ENCODE measurements at places on chromosomes 3 and 15.

DNA sequence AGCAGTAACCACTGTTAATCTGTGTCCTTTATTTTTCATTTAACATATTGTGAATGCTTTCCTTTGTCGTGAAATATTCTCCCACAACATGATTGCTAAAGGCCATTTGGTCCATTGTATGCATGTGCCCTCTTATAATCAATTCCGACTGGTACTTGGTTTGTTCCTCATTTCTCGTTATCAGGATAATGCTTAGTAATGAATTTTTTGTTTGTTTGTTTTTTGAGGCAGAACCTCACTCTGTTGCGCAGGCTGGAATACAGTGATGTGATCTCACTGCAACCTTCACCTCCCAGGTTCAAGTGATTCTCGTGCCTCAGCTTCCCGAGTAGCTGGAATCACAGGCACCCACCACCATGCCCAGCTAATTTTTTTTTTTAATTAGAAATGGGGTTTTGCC, 22.0 kb downstream of the SPATA12 start:
- ATAC-seq, result no peak

- ATAC-seq, result peak; percentile 64
Observed at GRCh38 chr3:194561306-194561974, 71.8 kb downstream of the TMEM44 start.

GRCh38 chr3:59862686-59863085, 812.9 kb upstream of the CFAP20DC start:
- ATAC-seq, result no peak

DNA sequence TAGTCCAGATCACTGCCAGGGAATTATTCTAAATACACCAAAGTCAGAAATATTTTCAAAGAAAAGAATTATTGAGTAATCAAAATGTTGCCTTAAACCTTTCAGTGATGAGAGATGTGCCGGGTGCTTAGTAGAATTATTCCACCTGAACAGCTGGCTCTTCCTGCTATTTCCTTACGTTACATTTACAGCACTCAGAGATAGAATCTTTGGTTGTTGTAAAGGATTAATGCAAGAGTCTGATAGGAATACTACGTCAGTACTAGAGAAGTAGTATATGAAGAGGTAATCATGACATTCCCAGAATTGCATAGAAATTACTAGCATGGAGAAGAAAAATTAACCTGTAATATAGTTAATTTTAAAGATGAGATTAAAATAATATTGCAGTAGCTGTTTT, 50.9 kb upstream of the ZDHHC23 start:
- no peak for ATAC-seq

- ATAC-seq, result no peak
Observed at GRCh38 chr15:89368566-89369223, 34.1 kb upstream of the POLG start.

DNA sequence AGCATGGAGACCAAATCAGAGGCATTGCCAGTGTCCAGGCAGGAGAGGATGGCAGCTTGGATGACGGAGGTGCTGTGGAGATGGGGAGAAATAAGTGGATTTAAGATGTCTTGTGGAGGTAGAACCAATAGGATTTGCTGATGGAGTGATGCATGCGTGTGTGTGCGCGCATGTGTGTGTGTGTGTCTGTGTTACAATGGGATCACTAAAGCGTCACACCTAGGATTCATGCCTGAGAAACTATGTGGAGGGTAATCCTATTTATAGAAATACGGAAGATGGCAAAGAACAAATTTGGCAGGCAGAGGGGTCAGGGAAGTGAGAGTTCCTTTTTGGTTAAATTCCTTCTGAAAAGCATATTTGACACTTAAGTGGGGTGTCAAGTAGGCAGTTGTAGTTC, 64.8 kb upstream of the ARL8B start:
- no peak for ATAC-seq

DNA sequence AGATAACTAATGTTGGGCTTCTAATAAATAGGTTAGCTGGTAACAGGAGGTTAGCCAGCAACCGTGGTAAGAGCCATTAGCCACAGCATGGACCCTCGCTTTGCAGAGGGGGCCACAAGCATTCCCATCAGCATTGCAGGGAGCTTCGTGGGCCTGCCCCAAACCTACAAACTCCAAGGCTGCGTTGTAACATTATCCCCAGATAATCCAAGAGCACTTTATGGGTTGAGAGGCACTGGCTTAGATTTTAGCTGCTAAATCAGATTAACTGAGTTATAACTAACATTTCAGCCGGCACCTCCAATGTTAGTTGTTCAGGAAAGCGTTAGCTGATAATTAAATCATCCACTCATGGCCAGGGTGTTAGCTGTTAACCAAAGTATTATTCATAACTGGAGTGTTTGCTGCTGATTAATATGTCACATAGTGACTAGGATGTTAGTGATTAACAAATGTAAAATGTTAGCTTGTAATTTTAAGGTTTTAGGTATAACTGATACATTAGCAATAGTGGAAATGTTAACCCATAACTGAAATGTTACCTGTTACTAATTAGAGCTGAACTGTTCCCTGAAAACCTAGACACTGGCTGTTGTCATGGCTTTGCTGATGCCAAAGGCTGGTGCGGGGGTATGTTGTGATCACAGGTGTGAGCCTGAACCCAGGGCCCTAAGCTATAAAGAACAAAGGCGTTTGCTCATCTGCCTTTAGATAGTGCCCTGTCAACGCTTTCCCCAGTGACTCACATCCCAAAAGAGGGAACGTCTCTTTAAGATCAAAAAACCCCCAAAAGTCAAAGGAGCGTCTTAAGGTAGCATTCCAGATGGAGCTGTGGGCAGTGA, 56.2 kb downstream of the SLC6A6 start:
- ATAC-seq, result peak; percentile 74

- ATAC-seq, result no peak
Observed at GRCh38 chr3:122890720-122891220, 95.9 kb downstream of the SLC49A4 start.

DNA sequence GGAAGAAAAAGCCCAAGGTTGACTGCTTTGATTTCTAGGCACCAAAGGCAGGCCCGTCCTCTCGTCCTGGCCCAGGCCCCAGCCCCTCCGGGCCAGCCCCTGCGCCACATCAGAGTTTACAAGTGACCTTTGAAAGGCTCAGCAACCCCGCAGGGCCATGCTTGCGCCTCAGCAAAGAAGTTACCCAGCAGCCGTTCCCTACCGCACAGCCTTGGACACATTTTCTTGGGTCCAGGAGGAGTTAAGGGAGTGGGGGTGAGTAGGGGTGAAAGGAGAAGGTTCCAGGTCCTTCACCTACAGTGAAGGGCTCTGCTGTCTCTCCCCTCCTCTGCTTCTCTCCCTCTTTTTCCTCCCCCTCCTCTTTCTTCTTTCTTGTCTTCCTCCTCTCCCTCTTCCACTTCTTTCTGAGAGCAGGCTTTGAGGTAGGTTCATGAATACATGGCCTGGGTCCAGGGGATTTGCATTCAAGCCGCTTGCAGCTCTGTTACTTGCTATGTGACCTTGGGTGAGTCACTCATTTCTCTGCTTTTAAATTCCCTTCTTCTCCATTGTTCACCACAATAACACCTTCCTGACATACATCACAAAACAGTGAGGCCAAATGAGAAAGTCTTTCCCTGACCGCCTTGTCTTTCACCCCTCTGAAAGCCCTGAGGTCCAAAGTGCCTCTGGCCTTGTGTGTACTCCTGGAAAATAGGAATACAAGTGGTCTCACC, 223.3 kb upstream of the TPRG1 start:
- no peak for ATAC-seq

DNA sequence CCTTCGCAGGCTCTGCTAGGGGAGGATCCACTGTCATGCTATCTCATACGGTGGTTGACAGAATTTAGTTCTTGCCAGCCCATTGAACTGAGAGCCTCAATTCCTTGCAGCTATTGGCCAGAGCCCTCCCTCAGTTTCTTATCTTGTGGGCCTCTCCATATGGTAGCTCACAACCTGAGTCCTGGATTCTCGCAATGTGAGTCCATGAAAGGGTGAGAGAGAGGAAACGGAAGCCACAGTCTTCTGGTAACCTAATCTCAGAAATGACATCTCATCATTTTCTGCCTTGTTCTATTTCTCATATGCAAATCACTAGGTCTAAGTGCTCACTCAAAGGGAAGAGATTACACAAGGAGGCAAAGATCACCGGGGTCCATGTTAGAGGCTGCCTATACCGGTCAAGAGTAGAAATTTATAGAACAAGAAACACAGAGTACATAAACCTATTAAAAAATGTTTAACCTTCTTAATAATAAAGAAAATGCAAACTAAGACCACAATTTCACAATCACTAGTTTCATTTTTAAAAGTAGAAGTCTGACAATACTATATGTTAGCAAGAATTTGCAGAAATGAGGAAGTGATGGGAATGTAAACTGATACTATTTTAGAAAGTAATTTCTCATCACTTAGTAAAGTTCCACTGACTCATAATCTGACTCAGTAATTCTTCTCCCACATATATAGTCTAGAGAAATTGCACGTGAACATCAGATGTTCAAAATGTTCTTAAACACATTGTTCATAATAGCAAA, 378.4 kb upstream of the AGTR1 start:
- ATAC-seq, result peak; percentile 82

- ATAC-seq, result no peak
Observed at GRCh38 chr3:72050048-72050632, 265.2 kb upstream of the PROK2 start.

- no peak for ATAC-seq
Observed at GRCh38 chr3:29332195-29332637, 51.3 kb downstream of the RBMS3 start.

DNA sequence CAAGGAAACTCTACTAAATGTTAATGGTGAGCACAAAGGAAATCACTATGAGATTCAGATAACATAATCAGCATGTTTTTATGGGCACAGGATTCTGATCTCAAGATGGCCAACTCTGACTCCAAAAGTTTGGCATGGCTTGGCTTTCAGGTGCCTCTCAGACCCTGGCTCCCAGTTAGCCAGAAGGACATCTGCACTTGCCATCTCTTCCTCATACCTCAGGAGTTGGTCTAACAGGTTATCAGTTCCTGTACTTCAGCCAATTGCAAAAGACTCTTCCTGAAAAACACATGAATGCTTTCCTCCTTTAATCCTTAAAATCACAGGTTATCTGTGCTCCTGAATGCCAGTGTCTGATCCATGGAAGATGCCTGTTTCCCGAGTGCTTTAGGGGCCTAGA, 25.0 kb downstream of the TMPRSS7 start:
- no peak for ATAC-seq

GRCh38 chr3:194685065-194685717, 492 bp upstream of the FAM43A start:
- ATAC-seq, result peak; percentile 15

DNA sequence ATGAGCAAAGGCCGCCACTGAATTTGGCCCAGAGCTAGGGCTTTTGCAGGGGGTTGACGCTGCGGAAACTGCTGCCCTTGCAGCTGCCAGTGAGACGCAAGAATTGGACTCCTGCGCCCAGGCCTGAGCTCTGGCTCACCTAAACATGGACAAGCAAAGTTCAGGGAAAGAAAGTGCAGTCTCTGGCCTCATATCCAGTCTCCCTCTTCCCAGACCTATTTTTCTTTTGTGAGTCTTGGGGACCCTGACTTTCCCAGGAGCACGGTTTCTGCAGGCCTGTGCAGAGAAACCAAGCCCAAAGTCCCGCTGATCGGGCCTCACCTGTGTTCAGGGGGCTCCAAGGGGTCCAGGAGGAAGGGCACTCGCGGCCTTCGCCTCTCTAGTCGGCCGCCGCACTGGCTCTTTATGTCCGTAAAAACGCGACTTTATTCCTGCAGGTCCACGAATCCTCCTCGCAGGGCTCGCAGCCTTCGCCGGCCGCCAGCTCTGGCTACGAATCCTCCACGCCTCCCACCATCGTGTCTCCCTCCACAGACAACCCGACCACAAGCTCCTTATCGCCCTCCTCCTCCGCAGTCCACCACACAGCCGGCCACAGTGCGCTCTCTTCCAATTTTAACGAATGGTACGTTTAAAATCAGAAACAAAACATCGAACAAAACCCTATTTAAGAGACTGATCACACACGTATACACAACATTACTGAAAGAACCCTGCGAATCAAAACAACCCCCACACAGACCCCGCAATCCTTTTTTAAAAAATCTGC, 3.9 kb downstream of the ZIC1 start:
- ATAC-seq, result no peak

DNA sequence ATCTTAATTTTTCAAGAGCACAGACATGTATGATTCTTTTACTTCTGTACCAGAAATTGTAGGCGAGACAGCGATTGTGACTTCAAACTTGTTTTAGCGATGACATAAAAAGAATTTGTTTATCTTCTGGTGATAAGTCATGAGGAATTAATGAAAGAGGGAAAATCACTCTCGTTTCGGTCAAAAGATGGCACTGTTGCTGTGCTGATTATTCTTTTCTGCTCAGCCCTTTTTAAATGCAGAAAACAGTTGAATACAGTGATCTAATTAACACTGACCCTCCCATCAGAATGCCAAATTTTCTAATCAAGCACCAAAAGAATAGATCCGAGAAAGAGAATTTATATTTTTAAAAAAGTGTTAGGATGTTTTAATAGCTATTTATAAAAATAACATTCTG, 52.6 kb downstream of the NSUN3 start:
- no peak for ATAC-seq

GRCh38 chr3:122215592-122216298, 32.3 kb downstream of the CASR start:
- ATAC-seq, result no peak

DNA sequence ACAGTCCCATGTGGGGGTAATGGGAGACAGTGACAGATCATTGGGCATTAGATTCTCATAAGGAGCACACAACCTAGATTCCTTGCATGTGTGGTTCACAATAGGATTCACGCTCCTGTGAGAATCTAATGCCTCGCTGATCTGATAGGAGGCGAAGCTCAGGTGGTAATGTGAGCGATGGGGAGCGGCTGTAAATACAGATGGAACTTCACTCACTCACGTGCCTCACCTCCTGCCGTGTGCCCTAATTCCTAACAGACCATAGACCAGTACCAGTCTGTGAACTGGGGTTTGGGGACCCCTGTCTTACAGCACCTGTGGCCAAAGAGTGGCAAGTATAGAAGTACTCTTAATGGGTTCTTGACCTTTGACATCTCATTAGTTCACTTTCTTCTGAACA, 554.7 kb downstream of the FOXP1 start:
- no peak for ATAC-seq

DNA sequence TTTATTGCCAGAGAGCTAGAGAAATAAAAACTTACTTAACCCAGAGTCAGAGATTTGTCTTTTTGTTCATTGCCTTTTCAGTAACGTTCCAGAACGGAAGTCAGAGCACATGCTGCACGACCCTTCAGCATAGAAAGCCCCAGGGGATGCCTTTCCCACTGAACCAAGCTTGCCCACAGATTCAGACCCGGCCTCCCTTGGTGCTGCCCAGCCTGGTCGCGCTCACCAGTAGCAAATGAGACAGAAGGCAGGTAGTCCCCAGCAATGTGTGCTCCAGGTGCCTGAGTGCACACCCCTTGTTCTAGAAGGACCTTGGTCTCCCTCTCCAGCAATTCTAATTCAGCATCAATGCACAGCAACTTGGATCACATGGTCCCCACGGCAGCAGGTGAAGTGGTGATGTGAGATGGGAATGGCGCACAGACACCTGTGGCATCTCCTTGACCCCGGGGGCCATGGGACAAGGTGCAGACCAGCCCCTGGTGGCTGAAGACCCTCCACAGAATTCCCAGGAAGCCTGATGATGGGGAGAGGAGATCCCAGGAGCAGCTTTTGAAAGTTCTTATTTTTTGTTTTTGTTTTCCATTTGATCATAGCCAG, 91.8 kb upstream of the IQSEC1 start:
- no peak for ATAC-seq

GRCh38 chr3:182618981-182619591, 174.2 kb upstream of the ATP11B start:
- ATAC-seq, result no peak

GRCh38 chr15:34993412-34993811, 5.3 kb upstream of the ZNF770 start:
- peak; percentile 61 for ATAC-seq

- no peak for ATAC-seq
Observed at GRCh38 chr3:82957696-82958095, 1196.3 kb upstream of the GBE1 start.

GRCh38 chr15:94700211-94700610, 468.9 kb downstream of the MCTP2 start:
- ATAC-seq, result no peak
